NCI-H2107 (cell line): ENCODE measurements at places on chromosomes 2 and 18.

- no peak for DNase-seq
Observed at GRCh38 chr2:19349911-19350677, 8.3 kb downstream of the OSR1 start.

GRCh38 chr2:210528716-210529115 is 27.7 kb upstream of the CPS1 start:
- no peak for DNase-seq

DNA sequence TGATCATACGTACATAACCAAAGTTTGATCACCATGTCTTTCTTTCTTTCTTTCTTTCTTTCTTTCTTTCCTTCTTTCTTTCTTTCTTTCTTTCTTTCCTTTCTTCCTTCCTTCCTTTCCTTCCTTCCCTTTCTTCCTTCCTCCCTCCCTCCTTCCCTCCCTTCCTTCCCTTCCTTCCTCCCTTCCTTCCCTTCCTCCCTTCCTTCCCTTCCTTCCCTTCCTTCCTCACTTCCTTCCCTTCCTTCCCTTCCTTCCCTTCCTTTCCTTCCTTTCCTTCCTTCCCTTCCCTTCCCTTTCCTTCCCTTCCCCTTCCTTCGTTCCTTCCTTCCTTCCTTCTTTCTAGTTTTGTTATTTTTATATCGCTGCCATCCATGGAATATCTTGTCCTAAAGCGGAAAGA is 406.7 kb upstream of the DDX18 start:
- no peak for DNase-seq

DNA sequence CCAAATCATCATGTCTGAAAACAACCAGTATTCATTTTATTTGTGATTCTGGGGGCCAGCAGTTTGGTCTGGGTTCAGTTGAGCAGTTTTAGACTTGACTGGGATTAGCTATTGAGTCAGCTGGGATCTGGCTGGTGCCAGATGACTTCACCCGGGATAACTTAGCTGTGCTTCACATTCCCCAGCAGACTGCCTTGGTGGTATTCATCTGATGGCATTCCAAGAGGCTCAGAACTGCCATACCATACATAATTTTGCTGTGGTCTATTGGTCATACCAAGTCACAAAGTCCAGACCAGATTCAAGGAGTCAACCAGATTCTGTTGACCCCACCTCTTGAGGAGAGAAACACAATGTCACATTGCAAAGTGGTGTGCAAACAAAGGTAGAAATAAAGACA is 7.8 kb upstream of the FSHR start:
- DNase-seq, result no peak

DNA sequence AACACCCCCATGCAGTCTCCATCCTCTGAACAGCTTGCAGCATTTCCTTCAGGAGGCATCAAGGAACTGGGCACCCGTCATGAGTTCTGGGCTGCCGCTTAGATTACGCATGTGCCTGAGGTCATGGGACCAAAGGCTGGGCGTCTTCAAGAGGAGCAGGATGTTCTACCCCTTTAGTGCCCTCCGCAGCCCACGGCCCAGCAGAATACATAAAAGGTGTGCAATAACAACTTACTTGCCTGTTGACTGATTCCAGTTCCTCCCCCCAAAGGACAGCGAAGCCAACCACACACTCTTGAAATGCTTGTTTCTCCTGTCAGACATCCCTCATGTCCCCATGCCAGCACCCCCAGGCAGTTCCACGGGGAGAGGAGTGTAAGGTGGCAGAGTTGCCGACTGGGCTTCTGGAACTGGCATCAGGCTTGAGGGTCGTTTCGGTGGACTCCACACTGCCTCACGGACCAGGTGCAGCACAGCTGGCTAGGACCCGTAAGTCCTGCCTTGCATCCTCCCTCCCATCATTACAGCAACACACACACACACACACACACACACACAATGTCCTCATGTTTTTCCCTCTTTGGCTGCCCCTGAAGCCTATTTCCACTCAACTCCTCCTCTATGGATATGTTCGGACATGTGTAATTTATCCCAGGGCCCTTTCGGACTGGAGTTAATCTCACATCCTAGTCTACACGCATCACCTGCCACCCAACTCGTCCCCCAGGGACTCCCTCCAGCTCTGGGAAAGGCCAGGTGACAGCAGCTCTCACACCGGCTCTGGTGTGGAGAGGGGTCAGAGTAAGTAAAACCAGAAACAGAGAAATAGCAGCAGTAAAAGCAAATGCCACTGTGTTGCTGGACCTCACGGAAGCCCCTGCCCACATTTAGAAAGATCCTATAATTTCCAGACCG is 200.7 kb downstream of the BCL11A start:
- no peak for DNase-seq
